H4 (cell line): ENCODE measurements at places on chromosomes 6 and 20.

GRCh38 chr20:44494681-44495080 is 19.0 kb downstream of the TTPAL start:
- DNase-seq = no peak

DNA sequence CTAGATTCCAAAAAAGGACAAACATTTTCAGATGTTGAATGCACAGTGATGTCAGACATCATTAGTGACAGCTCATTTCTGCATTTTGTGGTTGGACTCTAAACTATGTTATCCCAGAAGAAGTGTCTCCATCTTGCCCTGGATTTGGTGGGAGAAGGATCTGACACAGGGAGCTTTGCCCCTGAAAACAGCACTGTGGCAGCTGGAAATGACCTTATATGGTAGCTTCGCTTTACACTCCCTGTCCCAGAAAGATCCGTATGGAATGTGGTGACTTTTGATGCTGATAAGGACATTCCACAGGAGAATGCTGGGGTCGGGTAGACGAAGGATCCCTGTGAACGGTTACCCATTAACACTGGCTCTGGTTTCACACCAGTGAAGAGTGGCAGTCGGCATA is 87.2 kb upstream of the EDN1 start:
- DNase-seq = peak; percentile 76

DNA sequence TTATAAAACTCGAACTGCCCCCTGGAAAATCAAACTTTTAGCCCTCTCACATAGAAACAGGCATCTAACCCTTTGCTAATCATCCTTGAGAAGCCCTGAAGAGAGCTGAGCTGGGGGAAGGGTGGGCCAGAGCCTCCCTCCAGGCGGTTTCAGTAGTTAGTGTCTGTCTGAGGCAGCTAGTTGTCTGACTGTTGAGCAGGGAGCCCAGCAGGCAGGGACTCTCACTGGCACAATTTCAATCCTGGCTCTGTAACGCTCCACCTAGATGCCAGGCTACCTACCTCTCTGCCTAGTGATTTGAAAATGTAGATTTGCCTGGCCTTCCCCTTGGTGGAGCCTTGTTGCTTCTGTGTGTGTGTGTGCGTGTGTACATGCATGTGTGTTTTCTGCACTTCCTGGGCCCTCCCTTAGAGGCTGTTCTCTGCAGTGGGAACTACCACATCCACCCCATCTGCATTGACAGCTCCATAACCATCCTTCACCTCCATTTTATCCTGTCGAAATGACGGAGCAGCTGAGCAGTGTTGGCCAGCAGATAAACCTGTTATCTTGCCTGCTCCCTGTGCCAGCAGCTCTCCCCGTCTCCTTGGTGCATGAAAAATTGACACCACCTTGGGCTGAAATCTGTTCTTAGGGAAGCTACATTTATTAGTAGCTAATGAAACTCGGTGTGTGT is 69.6 kb upstream of the VSTM2L start:
- DNase-seq = no peak

DNA sequence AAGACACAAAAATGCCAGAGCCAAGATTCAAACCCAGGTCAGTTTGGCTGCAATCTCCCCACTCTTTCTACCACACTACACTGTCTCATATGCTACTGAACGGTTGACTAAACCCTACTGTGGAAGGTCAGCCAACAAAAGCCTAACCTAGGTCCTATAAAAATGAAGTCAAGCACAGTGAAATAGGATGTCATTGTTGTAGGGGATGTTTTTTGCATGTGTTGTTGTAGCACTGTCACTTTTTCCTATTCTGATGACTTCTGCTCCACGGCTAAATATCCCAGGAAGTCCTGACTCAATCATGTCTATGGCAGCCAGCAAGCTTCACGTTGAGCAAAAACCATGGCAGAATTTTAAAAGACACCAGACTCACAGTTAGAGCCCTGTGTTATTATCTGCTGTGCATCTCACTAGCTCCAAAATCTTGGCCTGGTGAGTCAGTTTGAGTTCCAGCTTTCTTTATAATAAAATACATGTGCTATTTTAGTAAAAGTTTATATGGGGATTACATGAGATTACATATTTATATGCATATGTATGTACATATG is 322.1 kb upstream of the NT5E start:
- DNase-seq = no peak

DNA sequence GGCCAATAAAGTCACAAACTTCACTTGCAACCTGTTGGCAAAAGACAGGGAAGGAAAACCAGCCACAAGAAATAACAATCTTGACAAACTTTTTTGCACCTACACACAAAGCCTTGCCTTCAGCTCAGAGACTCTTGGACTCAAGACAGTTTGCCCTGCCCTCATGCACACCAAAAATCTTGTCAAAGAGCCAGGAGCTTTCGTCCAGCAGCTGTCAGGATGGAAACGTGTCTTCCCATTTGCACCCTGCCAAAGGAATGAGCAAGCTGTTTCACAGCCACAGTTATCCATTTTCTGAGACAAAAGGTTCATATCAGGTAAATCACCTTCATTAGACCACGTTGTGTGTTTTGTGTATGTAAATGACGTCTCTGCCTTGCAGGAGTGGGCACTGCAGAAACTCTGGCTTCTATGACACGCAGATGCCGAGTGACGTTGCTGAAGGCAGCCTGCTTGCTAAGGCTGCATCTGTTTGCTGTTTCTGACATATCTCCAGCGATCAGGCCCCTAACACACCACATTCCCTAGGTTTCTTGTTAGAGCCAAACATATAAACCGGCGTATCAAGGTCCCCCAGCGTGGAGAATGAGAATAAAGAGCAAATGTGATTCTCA is 193.4 kb downstream of the SYNDIG1 start:
- DNase-seq = no peak

- DNase-seq = no peak
These were observed 175.5 kb downstream of the CLVS2 start for GRCh38 chr6:123171341-123172115.

- no peak for DNase-seq
These were observed 29.1 kb downstream of the MRAP2 start for GRCh38 chr6:84062519-84063154.

DNA sequence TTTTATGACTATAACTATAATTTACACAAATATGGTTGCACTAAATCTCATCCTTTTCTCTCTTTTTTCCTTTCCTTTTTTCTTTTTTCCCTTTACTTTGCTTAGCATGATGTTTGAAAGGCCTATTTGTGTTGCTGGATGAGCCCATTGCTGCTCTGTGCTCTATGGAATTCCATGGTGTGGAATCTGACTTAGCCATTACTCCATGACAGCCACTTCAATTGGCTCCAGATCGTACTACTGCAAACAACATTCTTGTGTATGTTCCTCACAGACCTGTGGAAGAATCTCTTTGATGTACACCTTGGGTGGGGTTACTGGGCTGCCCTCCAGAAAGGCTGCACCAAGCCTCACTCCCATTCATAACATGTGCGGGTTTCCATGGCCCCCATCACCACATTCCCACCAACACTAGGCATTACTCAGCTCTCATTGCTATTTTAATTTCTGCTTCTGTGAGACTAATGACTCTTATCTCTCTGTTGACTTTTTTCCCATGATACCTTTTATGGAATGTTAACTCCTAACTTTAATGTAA is 979.0 kb downstream of the KIF16B start:
- DNase-seq = no peak

DNA sequence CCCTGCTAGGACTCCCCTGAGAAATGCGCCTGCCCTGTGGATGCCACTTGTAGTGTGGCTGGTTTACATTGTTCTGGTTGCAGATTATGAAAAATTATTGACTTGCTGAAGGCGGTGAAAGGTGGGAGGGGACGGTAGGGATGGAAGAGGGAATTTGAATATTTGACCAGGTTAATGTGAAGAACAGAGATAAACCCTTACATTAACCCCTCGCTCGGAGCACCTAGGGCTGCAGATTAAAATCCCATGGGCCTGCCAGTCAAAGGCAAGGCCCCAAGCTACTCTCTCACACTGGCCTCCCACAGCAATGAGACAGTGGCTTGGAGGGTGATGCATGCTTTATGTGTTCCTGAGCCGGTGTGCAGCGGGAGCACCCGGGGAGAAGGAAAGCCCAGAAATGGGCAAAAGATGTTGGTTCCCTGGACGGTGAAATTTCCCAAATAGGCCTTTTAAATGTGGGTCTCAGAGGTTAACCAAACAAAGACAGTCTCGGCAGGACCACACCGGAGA is 2.5 kb downstream of the FOXF2 start:
- DNase-seq = no peak

DNA sequence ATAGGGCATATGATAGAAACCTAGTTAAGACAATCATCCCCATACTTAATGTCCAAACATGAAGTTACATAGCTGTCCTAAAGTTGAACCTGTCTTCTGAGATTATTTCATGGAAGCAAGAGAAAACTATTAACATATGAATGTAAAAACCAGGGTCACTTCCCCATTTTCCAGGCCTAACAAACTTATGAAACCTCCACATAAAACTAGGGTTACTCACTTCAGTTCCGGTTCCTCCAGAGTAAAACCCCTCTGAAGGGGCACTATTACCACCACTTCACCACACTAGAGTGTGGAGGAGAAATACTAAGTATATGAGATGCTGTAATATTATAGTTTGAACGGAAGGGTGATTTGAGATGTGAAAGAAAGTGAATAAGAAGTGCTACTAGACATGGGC is 14.9 kb downstream of the PRKN start:
- no peak for DNase-seq

DNA sequence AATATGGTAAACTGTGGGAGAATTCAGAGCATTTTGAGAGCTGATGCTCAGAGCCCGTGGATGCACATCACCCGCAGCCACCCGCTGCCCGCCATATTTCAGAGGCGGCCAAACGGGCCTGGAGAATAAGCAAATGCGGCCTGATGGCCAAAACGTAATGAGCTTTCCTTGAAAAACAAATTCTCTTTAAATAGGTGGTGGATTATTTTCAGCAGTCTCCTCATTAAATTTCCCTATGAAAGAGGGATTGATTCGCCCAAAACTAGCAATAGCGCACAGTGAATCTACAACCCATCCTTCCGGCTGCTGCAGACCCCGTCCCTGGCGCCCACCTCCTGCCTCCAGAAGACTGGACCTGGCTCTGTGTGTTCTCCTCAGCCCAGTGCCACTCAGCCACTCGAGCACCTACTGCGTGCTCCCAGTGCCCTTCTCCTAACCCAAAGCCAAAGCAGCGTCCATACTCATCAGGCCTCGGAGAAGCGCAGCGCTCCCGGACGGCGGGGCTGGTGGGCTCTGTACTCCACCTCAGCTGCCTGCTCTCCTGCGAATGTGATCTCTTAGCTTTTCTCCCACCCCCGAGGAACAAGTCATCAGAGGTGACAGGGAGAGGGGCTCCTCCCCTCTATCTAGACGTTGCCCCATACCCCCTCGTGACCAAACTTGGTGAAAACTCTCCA is 224.8 kb downstream of the TAF4 start:
- DNase-seq = no peak
